Right ventricle myocardium superior (tissue), 1 donor: ENCODE measurements at places on chromosomes 5 and 9. TPM values are rescaled to one million over a fixed set of nuclear protein-coding genes. Genes with fewer than 3 reads are reported as not detected.

GRCh38 chr5:27208051-27208450, 169.7 kb upstream of the CDH9 start:
- no peak for DNase-seq

GRCh38 chr9:117494401-117495090, 79.7 kb upstream of the ASTN2 start:
- no peak for DNase-seq

GRCh38 chr5:134063188-134063820, 51.2 kb upstream of the TCF7 start:
- no peak for DNase-seq

- DNase-seq: no peak
These were observed 4.4 kb upstream of the RAPGEF1 start for GRCh38 chr9:131744171-131744719.

Gene ZNF367
- total RNA-seq: 4.3 TPM

- no peak for DNase-seq
These were observed 20.4 kb downstream of the ADAM19 start for GRCh38 chr5:157555037-157555640.

Gene GDNF
- total RNA-seq: not detected

DNA sequence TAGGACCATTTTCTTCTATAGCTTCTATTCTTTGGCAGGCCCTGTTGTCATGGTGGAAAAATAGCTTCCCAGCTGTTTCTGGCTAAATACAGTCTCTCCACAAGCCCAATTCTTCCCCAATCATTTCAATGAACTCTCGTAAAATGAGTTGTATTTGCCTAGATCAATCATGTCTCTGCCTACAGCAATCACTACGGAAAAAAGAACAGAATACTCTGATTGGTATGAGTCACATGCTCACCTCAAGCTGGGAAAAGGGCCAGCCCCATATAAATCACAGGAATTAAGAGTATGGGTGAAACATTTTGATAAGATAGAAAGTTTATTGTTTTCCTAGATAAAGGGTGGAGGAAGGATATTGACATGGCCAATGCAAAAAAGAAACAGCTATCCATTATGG, 711.4 kb downstream of the EFNA5 start:
- no peak for DNase-seq

Gene PRDM9
- not detected for total RNA-seq

GRCh38 chr5:119930490-119930889, 301.1 kb downstream of the FAM170A start:
- DNase-seq: no peak

Gene OR1Q1
- not detected for total RNA-seq

Gene NOXA1
- 1.7 TPM for total RNA-seq

GRCh38 chr5:118620233-118620632, 368.1 kb downstream of the DTWD2 start:
- DNase-seq: no peak

DNA sequence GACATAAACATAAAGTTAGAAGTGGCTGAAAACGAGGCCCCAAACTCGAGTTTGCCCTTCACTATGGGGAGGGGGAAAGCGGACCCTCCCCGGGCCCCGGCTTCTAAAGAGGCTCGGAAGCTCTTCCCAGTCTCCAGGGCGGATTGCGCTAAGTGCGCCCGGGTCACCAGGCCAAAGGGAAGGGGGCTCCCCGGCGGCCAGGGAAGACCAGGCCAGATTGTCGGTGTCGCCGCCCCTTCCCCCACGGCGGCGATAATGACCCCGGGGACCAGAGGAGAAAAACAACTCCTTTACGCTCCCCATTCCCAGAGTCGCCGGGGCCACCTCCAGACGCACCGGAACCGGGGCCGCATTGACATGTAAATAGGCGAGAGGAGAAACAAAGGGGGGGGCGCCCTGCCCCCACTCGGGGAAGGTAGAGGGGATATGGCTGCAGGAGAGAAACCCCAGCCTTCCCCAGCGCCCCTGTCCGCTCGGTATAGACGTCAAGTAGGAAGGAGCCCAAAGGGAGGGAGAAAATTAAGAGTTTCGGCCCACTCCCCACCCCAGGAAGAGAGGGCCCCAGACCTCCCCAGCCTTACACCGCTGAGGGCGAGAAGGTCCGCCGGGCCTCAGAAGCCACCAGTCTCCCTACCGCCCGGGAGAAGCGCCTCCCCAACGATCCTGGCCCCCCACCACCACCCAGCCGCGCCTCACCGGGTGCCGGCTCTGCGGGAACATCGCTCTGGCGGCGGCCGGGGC, 1.7 kb downstream of the TLE1 start:
- peak; percentile 61 for DNase-seq

Gene GABRA6
- total RNA-seq: not detected

DNA sequence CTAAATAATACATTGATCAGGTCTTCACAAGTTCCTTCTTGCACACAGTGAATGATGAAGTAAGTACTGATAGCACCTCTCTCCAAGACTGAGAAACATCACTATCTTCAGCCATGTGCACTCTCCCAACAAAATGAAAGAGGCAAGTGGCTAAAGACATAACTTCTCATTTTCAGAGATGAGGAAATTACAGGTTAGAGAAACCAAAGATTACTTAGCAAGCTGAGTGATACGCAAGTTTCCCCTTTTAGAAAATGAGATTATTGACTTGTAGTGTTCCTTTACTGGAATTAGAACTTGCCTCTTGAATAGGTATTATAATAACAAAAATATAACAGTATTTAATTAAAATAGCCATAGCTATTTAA, 21.6 kb downstream of the CEMIP2 start:
- no peak for DNase-seq
